ENCODE measurements at places on chromosomes 6 and 20.

DNA sequence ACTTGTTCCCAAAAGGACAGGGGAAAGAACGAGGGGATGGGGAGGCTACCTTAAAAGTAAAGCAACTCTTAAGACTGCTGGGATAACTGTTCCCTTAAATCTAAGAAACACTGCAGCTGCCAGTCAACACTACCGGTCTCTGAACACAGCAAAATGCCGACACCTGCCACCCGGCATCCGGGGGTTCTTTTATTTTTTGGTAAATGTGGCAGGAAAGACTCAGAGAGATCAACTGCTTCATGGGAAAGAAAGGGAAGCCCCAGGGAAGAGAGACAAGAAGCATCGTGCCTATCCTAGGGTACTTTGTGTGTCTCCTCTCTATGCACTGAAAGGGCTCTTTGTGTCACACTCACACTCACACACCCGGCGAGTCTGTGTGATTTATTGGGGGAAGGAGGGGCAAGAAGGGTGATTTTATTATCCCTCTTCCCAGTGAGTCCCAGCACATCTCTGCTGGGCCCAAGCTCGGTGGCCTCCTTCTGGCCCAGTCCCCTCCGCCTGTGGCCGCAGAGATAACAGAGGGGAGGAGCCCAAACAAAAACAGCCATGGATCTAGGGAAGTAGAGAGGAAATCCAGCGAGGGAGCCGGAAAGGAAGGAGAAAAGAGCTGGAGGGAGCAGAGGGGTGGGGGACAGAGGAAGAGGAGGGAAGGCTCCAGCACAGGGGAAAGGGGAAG, 1.4 kb downstream of the FYN start:
- DNase-seq: no peak

GRCh38 chr6:158284007-158284875, 28.0 kb upstream of the TULP4 start:
- DNase-seq: no peak

DNA sequence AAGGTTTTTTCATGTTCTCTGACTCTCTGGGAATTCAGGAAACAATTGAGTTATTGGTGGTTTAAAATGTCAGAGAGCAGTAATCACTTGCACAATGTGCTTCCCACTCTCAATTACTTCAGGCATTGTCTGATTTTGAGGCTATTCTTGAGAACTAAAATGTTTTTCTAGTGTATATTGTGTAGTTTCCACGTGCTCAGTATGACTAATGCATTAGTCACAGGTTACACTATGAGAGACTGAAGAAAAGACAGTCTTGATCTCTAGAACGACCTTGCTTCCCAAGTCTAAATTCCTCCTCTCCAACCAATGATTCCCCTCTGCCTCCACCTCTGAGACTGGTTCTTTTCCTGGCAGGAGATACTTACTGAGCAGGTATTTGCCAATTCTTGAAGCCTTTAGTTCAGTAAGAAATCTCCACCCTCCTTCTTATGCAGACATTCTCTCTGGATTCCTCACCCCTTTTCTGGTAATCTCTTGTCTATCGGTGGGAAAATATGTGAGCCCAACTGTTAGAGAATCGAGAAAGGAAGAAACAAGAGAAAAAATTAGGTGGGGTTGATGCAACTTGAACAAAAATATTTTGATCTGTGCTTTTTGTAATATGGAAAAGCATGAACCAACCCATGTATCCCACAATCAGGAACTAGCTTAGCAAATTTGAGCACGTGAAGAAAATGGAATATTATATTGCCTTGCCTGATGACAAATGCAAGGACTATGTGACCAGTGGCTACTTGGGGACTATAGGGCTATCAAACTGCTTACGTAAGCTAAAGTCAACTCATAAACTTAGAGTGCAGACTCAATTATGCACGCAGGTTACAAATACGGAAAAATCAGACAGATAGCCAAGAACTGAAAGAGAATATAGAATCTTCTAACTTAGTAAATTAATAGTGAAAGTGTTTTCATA, 61.1 kb upstream of the SLC22A16 start:
- DNase-seq: no peak

DNA sequence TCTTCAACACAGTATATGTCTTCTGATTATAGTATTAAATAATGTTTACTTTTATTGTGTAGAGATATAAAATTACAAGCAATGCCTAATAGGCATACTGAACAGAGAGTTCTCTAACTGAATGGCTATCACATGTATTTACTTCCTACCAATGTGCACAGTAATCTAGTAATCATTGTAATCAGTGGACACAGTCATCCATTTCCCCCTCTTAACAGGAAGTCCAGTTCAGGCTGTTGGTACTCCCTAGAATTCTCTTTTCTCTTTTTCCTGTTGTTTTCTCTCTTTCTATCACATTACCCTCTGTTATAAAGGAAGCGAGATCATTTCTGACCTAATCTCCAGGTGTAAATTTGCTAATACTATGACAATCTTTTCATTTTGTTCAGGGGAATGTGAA, 172.5 kb downstream of the HTR1B start:
- DNase-seq: no peak

DNA sequence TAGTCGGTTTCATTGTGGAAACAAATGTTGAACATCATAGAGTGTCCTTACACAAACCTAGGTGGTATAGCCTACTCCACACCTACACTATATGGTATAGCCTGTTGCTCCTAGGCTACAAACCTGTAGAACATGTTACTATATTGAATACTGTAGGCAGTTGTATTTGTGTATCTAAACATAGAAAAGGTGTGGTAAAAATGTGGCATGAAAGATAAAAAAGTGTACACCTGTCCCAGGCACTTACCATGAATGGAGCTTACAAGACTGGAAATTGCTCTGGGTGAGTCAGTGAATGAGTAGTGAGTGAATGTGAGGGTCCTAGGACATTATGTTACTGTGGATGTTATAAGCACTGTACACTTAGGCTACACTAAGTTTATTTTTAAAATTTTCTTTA, 103.0 kb downstream of the ZFAND3 start:
- no peak for DNase-seq

- no peak for DNase-seq
Observed at GRCh38 chr6:134930463-134930862, 19.4 kb downstream of the ALDH8A1 start.
